Activated T-helper 9 cell treated with anti-CD3 and anti-CD28 coated beads, Interleukin-2, amount 50 U/mL, for 16 hours (primary cell): ENCODE measurements at places on chromosomes 13 and 19.
A peak's percentile ranks its signal among the peaks of the same experiment; 100 is the strongest.

DNA sequence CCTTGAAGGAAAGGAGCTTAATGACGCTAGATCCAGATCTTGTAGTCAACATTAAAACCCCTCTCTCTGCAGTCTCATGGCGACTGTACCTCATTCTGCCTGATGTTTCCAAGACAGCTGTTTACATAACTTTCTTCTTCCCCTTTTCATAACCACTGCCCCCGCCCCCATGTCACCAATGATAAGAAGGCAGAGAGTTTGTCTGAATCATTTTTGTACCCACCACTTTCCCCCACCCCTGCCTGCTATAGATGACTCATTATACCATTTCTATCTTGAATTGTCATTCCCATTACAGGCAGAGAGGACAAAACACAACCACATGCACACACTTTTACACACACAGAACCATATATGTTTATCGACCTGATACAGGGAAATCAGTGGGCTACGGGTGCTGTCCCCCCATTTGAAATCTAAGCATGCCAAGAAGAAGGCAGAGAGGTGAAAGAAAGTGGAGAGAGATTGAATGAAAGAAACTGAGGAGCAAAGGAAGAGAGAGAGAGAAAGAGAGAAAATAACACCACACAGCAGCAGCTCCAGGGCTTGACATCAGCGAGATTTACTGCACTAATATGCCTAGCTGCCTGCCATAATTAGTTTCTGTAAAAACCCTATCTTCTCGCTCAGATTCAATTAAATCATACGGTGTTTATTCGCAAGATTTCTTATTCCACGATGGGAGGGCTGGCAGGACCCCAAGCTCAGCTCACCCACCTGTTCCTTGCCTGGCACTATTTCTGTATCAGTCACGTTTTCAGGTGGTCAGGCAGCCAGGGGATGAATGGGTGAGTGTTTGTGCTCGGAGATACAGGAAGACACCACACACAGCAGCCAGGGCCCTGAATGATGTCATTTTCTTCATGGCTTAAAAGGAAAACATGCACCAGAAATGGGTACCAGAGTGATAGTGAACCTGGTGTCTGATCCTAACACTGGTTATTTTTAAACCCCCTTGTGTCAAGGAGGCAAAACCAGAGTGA is 114.3 kb upstream of the SERP2 start:
- peak; percentile 69 for DNase-seq

GRCh38 chr19:13122275-13122878 is 4.3 kb downstream of the NACC1 start:
- no peak for DNase-seq

DNA sequence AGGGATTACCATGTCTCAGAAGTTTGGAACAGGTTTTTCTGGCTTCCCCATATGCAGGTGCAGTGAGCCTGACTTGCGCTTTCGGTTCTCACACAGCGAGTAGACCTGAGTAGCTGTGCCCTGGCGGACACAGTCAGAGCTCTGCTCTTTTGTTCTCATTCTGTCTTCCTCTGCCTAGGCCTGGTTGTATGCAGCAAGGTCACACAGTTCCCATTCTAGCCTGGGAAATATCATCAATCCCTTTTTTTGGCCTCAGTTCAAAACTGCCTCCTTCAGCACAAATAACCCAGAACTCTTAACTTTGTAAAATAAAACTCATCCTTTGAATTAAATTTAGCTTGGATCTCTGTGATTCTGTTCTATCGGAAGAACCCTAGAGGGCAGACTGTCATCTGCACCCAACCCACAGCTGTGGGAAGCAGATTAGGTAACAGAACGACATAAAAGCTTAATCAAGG is 10.2 kb downstream of the OXGR1 start:
- DNase-seq: no peak

DNA sequence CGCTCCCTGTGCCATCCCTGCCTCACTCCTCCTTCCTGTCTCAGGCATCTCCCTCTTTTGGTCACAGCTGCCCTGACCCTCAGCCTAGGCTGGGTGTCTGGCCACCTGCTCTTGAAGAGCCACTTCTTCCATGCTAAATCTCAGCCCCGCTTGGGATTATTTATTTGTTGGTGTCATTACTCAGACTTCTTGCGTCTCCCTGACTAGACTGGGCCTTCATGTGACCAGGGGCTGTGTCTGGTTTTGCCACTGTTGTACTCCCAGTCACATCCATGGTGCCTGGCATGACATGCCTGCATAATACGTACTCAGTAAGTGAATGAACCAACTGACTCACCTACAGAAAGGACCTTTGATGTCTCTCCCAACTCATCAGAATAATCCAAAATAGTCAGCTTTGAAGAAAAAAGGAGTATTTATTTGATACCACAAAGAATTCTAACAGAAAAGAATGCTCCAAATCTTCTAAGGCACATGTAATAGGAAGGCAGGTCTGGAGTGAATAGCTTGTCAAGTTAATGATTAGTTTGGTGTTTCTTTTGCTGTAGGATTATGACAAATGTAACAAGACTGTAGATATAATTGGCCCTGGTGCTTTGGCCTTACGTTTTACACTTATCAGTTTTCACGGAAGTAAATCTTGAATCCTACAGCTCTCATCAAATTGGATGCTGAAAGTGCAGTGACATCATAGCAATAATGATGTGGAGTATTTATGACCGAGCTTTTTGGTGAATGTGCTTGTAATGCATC is 84.0 kb downstream of the ALOX5AP start:
- DNase-seq: no peak

DNA sequence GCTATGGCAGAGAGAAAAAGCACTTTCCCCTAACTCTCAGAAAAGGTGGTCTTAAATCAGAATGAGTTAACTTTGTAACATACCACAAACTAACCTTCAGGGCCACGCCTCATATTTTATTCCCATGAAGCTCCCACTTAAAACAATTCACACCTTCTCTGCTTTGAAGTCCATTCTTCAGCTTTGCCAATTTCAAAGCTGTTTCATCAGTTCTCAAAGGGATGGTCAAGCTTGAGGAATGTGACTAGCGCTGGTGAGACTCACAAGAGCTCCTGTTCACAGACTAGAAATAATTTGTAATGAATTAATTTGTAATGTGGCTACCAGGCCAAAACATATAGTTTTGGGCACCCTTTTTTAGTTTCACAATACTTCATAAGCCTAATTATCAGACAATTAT is 68.2 kb downstream of the STK24 start:
- no peak for DNase-seq

GRCh38 chr19:15101479-15102082 is 5.6 kb upstream of the SYDE1 start:
- no peak for DNase-seq

GRCh38 chr13:84896128-84896527 is 903.1 kb downstream of the SLITRK6 start:
- no peak for DNase-seq

GRCh38 chr13:113120300-113121182 is 2.1 kb upstream of the F10 start:
- DNase-seq: no peak

DNA sequence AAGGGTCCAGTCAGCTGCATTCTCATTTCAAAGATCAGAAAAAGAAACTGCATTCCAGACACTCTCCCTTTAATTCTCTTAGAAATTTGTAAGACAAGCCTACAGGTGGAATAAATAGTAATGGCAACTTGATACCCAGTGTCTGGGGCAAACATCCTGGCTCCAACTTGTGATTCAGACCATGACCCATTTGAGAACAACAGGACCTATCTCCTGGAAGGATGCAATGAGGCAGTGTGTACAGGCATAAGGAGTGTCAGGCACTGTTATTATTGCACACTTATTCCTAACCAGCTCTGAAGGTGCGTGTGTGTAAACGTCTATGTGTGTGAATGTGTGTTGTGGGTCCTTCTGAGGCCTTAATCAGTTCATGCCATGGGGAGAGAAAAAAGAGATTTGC is 13.9 kb downstream of the ERICH6B start:
- DNase-seq: no peak

DNA sequence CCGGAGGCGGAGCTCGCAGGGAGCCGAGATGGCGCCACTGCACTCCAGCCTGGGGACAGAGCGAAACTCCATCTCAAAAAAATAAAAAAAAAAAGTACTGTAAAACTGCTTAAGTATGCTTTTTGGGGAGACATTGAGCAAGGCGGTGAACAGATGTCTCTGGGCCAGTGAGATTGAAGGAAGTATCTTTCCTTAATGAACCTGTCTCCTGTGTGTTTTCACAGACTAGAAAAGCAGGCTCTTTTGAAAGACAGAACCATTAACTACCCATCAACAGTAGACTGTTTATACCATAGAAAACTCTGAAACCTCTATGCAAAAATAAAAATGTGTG is 1.5 kb upstream of the ECH1 start:
- no peak for DNase-seq

DNA sequence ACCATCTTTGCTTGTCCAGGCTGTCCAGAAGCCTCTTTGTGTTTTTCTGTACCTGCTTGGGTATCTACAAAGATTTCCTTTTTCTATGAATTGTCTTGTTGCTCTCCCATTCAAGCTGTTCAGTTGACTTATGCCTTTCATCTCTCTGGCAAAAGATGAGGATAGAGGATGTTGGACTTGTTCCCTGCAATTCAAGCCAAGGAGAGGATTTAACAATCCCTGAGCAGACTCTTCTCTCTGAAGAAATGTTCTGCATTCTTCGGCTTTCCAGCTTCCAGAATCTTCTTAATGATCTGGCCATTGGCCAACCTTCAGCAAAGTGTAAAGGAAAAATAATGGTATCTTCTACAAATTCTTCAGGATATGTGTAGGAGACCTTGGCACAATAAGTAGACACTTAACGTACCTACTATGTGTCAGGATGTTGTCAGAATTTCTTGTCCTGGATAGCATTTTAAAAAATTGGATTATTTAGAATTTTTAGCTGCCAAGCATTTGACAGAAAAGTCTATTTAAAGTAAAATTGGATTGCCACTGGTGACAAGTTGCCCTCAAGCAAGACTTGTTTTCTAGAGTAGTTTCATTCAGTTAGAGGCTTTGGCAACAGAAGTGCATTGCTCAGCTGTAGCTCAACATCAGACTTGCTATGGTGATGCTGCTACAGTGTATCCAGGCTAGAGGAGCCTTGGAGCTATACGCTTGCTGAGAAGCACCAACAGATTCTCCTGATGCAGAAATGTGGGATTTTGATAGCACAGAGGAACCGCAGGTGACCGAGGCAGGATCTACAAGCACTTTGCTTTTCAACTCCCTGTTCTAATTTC is 455.7 kb downstream of the SUCLA2 start:
- DNase-seq: no peak

- no peak for DNase-seq
Measured at GRCh38 chr19:33432446-33433170, 59.1 kb downstream of the CEBPG start.

DNA sequence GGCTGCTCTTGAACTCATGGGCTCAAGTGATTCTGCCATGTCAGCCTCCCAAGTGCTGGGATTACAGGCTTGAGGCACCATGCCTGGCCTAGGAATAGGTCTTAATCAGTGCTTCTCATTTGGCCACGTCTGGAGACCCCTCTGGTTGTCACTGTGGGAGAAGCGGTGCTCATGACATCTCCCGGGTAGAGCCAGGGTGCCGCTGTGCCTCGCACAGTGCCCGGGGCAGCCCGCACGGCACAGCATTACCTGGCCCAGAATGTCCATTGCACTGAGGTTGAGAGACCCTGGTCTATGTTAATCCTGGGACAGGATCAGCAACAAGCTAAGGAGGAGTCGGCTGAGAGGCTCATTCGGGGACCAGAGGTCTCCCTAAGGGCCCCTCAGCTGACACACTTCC is 160.8 kb downstream of the EFNB2 start:
- DNase-seq: no peak

- DNase-seq: no peak
Measured at GRCh38 chr19:42166316-42166715, 34.1 kb upstream of the POU2F2 start.

GRCh38 chr13:110486061-110486715 is 75.3 kb downstream of the RAB20 start:
- DNase-seq: no peak

DNA sequence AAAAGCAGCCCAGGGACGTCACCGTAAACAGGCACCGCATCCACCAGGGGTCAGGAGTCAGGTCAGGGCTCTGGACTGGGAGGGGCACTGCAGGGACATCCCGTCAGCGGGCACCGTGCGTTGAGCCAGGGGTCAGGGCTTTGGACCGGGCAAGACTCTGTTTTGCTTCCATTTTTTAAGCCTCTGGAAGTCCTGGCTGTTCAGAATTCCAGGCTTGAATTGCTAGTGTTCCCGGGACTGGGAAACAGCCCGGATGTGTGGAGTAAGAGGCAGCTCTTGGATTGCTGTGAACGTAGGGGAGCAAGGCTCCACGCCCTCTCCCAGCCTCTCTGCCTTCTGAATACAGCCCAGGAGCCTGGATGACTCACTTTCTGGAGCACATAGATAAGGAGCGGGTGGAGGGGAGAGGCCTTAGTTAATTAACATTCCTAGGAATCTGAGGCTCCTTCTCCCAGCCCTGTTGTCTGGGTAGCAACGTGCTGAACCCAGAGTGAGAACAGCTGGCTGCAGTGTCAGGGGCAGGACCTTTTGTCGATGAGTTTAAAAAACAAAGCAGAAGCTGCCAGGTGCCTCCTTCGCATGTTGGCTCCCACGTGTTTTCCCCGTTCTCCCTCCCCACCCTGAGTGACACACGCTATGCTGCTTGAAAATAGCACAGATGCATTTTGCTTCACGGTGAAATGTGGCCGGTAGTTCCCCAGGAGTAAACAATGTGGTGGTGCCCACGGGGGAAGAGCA is 21.9 kb downstream of the ATP11A start:
- no peak for DNase-seq
